ENCODE measurements at places on chromosomes 3 and 15.

- DNase-seq: no peak
- no peaks in the 10 kb centered on the region for H3K36me3 ChIP-seq
- no peaks in the 10 kb centered on the region for H3K4me1 ChIP-seq
- no peak overlapping the region for H3K27ac ChIP-seq
- H3K27me3 ChIP-seq: peaks cover 29% of the 10 kb centered on the region
Measured at GRCh38 chr15:45762726-45763125, 127.9 kb downstream of the SQOR start.

DNA sequence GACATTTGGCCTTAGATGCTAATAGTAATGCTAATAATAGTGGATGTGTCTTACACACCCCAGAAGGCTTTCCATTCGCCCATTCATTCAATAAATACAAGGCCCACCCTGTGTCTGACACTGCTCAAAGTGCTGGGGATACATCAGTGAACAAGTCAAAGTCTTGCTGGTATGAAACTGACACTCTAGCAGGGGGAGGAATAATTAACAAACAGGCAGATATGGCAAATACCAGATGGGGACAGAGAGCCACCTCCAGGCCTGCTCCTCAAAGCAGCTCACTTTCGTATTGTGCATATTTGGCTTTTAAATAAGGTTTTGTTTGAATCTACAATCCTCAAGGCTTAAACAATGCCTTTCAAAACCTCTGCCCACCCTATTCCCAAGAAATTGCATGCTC lies 28.3 kb upstream of the LYZL4 start:
- H3K4me1 ChIP-seq: peaks cover 3% of the 10 kb centered on the region
- DNase-seq: no peak
- H3K4me3 ChIP-seq: no peak overlapping the region
- H3K36me3 ChIP-seq: no peaks in the 10 kb centered on the region

- no peak overlapping the region for H3K27ac ChIP-seq
- H3K36me3 ChIP-seq: no peaks in the 10 kb centered on the region
- H3K4me1 ChIP-seq: peaks cover 22% of the 10 kb centered on the region
Measured at GRCh38 chr3:16808393-16809107, 76.2 kb upstream of the PLCL2 start.

DNA sequence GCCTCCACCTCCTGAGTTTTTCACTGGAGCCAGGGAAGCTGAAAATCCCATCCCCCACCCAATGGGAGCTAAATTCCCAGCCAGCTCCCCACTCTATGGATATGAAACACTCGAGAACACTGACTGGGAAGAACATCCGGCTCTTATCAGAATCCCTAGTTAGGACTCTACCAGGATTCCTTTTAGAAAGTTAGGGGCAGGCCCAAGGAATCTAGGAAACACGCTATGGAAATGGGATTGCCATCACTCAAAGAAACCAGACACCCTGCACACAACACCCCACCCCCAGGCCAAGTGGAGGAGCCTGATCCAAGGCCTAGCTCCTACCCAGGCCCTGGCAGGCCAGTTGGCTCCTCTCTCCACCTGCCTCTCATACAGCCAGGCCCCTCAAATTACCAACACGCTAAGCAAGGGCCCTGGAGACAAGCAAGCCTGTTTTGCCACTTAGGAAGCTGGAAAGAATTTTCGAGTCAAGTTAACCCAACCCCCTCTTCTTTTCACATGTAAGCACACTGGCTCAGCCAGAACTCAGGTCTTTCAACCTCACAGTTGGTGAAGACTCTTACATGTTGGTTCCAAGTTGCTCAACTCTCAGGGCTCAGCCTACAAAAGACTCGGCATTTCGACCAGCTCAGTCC lies 75.5 kb downstream of the RBPMS2 start:
- peak overlapping the region; percentile 86 for H3K4me3 ChIP-seq
- H3K4me1 ChIP-seq: peaks cover 87% of the 10 kb centered on the region
- H3K27ac ChIP-seq: peak overlapping the region; percentile 61
- peaks cover 4% of the 10 kb centered on the region for H3K36me3 ChIP-seq
- DNase-seq: no peak

DNA sequence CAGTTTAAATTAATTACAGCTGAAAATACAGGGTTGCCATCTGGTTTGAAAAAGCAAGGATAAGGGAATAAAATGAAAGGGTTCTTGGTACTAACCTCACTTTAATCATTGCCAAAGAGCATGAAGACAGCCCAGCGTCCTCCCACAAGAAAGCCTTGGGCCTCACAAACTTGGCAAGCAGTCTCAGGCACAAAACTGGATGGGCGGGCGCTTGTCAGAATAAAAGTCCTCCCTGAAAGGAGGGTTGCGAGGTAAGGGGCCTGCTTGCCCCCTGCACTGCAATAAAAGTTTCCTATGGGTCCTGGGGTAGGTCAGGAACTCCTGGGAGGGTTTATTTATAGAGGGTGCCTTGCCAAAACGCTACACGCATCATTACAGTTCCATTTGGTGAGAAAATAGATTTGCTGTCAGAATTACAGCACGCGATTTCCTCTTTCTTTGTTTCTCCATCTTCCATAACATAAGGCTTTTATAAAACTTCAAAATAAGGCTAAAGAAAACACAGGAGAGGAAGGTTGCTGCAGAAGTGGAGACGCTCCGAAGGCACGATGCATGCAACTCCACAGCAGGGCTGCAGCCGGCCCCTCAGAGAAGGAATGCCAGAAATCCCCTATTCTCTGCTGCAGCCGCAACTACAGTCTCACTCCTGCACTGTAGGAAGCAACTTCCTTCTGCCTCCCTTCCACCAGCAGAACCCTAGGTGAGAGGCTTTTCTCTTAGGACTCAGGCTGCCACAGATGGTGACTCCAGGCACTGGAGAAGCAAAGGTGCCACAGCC lies 61.3 kb downstream of the VGLL4 start:
- peak overlapping the region; percentile 21 for H3K27ac ChIP-seq
- H3K4me3 ChIP-seq: peak overlapping the region; percentile 75
- H3K36me3 ChIP-seq: peaks cover 7% of the 10 kb centered on the region
- peaks cover 76% of the 10 kb centered on the region for H3K4me1 ChIP-seq

- no peak overlapping the region for H3K4me3 ChIP-seq
- H3K27me3 ChIP-seq: no peaks in the 10 kb centered on the region
- H3K4me1 ChIP-seq: peaks cover 4% of the 10 kb centered on the region
- H3K36me3 ChIP-seq: no peaks in the 10 kb centered on the region
Measured at GRCh38 chr15:41850482-41851166, 12.0 kb downstream of the PLA2G4B start.

DNA sequence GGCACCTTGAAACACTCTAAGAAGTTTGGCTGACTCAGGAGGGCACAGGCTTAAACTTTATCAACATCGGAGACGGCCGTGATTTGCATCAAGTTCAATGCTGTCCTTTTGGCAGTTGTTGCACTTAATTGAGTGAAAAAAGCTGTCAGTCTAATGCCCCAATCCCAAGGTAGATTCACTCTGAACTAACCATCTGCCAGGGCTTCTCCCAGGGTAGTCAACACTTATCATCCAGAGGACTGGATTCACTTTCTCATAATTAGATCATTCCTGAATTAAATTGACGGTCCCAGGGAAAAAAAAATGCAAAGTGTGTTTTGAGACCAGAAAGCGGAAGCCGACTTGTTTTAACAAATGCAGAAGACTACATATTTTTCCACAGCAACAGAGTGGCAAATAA lies 28.5 kb downstream of the RORA start:
- H3K4me1 ChIP-seq: no peaks in the 10 kb centered on the region
- H3K4me3 ChIP-seq: no peak overlapping the region
- H3K27ac ChIP-seq: no peak overlapping the region
- H3K36me3 ChIP-seq: no peaks in the 10 kb centered on the region

- no peak overlapping the region for H3K4me3 ChIP-seq
- H3K27ac ChIP-seq: no peak overlapping the region
- no peaks in the 10 kb centered on the region for H3K36me3 ChIP-seq
- no peaks in the 10 kb centered on the region for H3K4me1 ChIP-seq
Measured at GRCh38 chr15:99745370-99746086, 12.3 kb upstream of the LYSMD4 start.

DNA sequence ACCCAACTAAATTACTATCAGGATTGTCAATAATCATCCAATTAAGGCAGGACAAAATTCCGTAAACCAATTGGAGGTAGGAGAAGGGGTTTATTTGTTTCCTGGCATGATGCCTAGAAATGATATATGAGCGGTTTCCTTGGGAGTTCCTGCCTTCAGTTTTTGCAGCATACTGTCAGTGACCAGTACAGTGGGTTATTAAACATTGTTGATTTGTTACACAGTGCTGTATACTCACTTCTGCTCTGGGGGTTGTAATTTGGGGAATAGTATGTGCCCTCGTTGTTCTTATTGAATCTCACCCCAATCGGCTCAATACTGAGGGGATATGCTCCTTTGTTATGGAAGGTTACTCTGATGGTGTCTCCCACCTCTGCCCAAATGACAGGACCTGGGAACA lies 22.2 kb downstream of the CP start:
- H3K36me3 ChIP-seq: no peaks in the 10 kb centered on the region
- peaks cover 6% of the 10 kb centered on the region for H3K4me1 ChIP-seq
- no peak overlapping the region for H3K27ac ChIP-seq
- peaks cover 8% of the 10 kb centered on the region for H3K27me3 ChIP-seq
- H3K4me3 ChIP-seq: no peak overlapping the region

GRCh38 chr15:39195961-39196486 lies 384.9 kb upstream of the THBS1 start:
- H3K4me3 ChIP-seq: no peak overlapping the region
- no peaks in the 10 kb centered on the region for H3K4me1 ChIP-seq
- no peak for DNase-seq

- DNase-seq: no peak
- no peaks in the 10 kb centered on the region for H3K27me3 ChIP-seq
- H3K4me3 ChIP-seq: no peak overlapping the region
- H3K36me3 ChIP-seq: no peaks in the 10 kb centered on the region
Measured at GRCh38 chr15:39778021-39778420, 4.6 kb downstream of the FSIP1 start.

DNA sequence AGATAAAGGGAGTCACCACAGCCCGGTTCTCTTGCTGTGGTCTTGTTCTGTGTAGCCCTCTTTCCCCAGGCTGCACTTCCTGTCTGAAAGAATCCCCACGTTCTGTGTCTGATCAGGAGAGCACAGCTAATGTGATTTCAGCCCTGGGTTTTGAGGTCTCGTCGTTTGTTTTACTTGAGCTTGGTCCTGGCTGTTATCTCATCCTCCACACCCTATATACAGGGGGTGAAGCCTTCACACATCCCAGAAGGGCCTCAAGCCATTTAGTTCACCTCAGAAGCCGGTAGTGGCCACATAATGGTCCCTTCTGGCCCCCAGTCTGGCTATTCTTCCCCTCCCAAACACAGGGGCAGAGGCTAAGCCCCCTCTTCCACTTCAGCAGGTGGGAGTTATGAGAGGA lies 115.6 kb downstream of the PDE8A start:
- H3K4me3 ChIP-seq: no peak overlapping the region
- DNase-seq: no peak
- H3K4me1 ChIP-seq: peaks cover 3% of the 10 kb centered on the region
- no peak overlapping the region for H3K27ac ChIP-seq
- no peaks in the 10 kb centered on the region for H3K27me3 ChIP-seq

GRCh38 chr3:35707904-35708303 lies 68.6 kb downstream of the ARPP21 start:
- no peaks in the 10 kb centered on the region for H3K36me3 ChIP-seq
- H3K27me3 ChIP-seq: no peaks in the 10 kb centered on the region
- DNase-seq: no peak
- no peaks in the 10 kb centered on the region for H3K4me1 ChIP-seq
- H3K27ac ChIP-seq: no peak overlapping the region
- H3K4me3 ChIP-seq: no peak overlapping the region

- H3K4me3 ChIP-seq: no peak overlapping the region
- peaks cover 6% of the 10 kb centered on the region for H3K4me1 ChIP-seq
Measured at GRCh38 chr15:34753236-34753894, 1.4 kb downstream of the GJD2 start.

GRCh38 chr3:140682586-140682985 lies 4.7 kb downstream of the TRIM42 start:
- H3K36me3 ChIP-seq: no peaks in the 10 kb centered on the region
- H3K27ac ChIP-seq: no peak overlapping the region
- DNase-seq: no peak
- H3K27me3 ChIP-seq: no peaks in the 10 kb centered on the region

- H3K27me3 ChIP-seq: peaks cover 14% of the 10 kb centered on the region
- H3K27ac ChIP-seq: no peak overlapping the region
- no peaks in the 10 kb centered on the region for H3K4me1 ChIP-seq
- no peak overlapping the region for H3K4me3 ChIP-seq
Measured at GRCh38 chr3:57132674-57133073, 32.5 kb downstream of the IL17RD start.

DNA sequence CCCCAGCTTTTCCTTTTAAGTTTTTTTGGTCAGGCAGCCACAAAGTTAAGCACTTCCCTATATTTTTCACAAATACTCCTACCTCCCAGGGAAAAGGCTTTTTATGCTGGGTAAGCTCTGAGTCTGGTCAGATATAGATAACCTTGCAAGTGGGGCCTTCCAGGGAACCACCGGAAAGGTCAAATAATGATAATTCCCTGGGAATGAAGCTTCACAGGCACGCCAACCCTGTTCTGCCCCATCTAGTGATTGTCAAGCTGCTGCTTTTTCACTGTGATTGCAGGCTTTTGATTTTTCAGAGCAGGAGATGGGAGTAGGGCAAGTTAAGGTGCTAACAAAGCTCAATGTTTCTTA lies 121.0 kb downstream of the ZNF609 start:
- DNase-seq: no peak
- peaks cover 56% of the 10 kb centered on the region for H3K4me1 ChIP-seq
- H3K4me3 ChIP-seq: no peak overlapping the region
- peak overlapping the region; percentile 60 for H3K27ac ChIP-seq

- H3K36me3 ChIP-seq: no peaks in the 10 kb centered on the region
- no peak for DNase-seq
- no peaks in the 10 kb centered on the region for H3K4me1 ChIP-seq
- H3K27me3 ChIP-seq: no peaks in the 10 kb centered on the region
- no peak overlapping the region for H3K27ac ChIP-seq
Measured at GRCh38 chr15:87917480-87917879, 339.1 kb downstream of the NTRK3 start.

- H3K4me3 ChIP-seq: no peak overlapping the region
- peaks cover 15% of the 10 kb centered on the region for H3K27me3 ChIP-seq
- peaks cover 8% of the 10 kb centered on the region for H3K4me1 ChIP-seq
- DNase-seq: no peak
- no peaks in the 10 kb centered on the region for H3K36me3 ChIP-seq
- no peak overlapping the region for H3K27ac ChIP-seq
Measured at GRCh38 chr15:41605566-41605965, 46.6 kb downstream of the TYRO3 start.

DNA sequence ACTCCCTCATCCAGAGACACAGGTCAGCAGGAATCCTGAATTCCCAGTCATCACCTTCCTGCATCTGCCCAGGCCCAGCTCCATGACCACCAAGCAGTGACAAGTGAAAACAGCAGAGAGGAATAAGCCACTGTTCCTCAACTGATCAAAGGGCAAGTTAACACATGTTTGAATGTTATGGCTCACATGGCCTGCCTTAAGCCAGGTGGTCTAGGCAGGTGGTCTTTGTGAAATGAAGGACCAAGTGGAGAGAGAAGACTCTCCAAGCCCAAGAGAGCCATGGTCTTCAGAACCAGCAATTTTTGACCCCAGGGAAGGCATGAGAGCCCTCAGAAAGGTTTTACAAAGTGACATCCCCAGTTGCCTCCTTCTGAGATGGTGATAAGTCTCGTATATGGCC lies 161.8 kb downstream of the EPHB1 start:
- H3K36me3 ChIP-seq: no peaks in the 10 kb centered on the region
- no peak overlapping the region for H3K27ac ChIP-seq
- H3K27me3 ChIP-seq: no peaks in the 10 kb centered on the region
- no peak overlapping the region for H3K4me3 ChIP-seq
- H3K4me1 ChIP-seq: no peaks in the 10 kb centered on the region
- no peak for DNase-seq

- H3K36me3 ChIP-seq: no peaks in the 10 kb centered on the region
- no peaks in the 10 kb centered on the region for H3K27me3 ChIP-seq
- H3K27ac ChIP-seq: no peak overlapping the region
- no peak for DNase-seq
- H3K4me1 ChIP-seq: no peaks in the 10 kb centered on the region
Measured at GRCh38 chr3:85090495-85090894, 131.7 kb downstream of the CADM2 start.

Data from naive thymus-derived CD8-positive, alpha-beta T cell (primary cell).